CD4-positive, alpha-beta T cell treated with Interleukin-15 for 1 hour (primary cell): ENCODE measurements at places on chromosomes 4 and X.
A peak's percentile ranks its signal among the peaks of the same experiment; 100 is the strongest.

GRCh38 chrX:110944311-110944750 is 148.7 kb upstream of the CHRDL1 start:
- DNase-seq: no peak

GRCh38 chrX:153903991-153904957 is at the start of gene AVPR2:
Gene AVPR2 (plus strand): TSS chrX:153904673. CDS start chrX:153905146, 473 bp downstream.
- DNase-seq: no peak

DNA sequence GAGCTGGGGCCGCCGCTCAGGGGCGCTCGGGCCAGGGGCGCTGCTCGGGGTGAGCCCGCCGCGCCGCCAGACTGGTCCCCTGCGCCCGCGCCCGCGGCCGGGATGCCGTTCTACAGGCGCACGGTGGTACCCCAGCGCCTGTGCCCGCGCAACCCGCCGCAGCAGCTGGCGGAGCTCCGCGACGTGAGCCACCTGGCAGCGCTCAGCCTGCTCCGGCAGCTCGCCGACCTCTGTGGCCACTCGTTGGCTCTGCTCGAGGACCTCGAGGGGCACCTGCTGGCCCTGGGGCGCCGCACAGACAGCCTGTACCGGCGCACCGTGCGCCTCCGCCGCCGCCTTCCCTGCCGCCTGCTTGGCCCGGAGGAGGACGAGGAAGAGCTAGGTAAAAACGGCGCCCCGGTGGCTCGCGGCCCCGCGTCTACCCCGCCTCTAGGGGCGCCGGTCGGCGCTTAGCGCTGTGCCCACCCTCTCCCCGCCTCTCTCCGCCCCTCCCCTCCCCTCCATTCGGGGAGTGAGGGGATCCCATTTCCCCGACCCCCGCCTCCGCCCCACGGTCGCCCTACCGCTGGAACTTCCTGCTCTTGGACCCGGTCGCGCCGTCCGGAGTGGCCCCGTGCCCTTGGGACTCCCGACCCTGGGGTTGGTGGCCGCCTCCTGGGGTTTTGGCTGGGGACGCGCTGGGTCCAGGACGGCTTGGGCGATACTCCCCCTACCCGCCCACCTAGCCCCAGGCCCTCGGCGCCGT is 513 bp downstream of the NHSL2 start:
- DNase-seq: no peak

DNA sequence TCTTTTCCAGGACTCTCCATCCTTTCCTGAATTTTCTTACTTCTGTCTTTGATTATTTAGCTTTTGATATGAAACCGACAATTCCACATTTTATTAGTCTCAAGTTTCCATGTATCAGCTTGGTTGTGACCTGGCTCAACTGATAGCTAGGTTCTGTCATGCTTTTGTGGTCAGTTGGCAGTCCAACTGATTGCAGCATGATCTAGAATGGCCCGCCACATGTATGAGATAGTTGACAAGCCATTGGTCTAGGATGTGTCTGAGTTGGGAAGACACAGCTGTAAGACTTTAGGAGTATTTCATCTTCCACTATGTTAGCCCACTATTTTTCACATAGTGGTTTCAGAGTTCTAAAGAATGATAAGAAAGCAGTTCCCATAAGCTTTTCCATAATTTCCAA is 117.5 kb upstream of the GRID2 start:
- DNase-seq: no peak

DNA sequence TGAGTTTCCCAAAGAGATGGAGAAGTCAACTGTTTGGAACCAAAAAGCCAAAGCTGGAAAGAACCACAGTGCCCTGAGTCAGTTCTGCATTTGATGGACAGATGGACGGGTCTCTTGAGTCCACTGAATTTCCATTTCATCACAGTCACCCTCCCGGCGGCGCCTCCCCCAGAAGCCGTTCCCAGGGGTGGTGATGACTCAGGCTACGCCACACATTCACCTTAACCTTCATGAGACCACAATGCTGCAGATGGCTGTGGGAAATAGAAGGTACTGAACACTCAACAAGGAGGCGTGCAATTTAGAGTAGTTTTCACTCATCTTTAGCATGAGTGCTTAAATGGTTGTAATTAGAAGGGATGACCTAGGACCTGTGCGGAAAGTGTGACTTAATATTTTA is 61.3 kb downstream of the STOX2 start:
- DNase-seq: no peak

DNA sequence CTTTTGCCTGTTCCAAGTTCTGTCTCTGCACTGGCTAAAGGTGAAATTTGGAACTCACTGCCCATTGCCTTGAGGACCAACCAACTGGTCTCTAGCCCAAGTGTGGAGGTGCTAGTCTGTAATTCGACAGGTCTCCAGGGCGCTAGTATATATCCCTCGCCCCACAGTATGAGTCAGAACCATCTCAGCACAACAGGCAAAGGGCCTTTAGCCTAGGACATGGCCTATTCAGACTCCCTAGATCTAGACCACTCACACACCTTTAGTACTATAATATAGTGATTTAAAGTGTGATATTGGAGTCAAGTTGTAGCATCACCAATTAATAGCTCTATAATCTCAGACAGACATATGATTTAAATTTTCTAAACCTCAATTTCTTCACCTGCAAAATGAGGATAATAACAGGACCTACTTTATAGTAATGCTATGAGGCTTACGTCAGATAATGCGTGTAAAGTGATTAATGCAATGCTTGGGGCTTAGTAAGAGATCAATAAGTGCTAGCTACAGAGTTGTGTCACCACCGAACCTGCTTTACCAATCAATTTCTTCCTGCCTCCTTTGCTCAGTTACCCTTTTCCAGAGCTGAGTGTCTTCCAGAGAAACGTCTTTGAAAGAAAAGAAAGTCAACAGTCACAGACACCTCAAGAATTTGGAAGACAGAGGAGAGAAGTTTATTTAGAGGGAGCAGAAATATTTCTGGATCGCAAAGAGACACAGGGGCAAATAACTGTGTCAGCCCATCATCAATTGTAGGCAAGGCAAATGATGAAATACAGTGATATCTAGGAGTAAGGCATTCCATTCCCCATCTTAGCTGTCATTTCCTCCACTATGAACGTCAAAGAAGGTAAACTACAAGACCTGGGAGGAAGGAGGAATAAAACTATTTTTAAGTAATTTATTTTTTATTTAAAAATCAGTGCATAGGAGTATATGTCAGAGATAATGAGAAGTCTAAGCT is 2.3 kb downstream of the NOX1 start:
- DNase-seq: no peak

- DNase-seq: no peak
Observed at GRCh38 chr4:128560754-128561495, 248.6 kb upstream of the JADE1 start.

- DNase-seq: no peak
Observed at GRCh38 chr4:125703443-125703842, 388.7 kb downstream of the FAT4 start.

DNA sequence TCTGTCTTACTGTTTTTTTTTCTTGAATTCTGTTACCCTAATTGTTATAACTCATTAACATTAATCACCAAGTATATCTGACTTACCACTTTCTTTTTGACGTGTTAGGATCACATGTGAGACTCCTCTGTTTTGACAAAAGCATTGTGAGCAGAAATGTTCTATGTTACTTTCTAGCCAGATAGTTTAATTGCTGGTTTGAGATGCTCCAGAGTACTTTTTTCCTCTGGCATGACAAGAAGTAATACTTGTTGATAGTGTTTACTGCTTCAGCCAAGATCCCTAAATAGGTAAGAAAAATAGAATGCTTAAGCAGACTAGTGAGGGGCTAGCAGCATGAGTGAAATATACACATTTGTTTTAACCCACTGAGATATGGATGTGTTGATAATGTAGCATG is 303.9 kb upstream of the PABPC4L start:
- no peak for DNase-seq

DNA sequence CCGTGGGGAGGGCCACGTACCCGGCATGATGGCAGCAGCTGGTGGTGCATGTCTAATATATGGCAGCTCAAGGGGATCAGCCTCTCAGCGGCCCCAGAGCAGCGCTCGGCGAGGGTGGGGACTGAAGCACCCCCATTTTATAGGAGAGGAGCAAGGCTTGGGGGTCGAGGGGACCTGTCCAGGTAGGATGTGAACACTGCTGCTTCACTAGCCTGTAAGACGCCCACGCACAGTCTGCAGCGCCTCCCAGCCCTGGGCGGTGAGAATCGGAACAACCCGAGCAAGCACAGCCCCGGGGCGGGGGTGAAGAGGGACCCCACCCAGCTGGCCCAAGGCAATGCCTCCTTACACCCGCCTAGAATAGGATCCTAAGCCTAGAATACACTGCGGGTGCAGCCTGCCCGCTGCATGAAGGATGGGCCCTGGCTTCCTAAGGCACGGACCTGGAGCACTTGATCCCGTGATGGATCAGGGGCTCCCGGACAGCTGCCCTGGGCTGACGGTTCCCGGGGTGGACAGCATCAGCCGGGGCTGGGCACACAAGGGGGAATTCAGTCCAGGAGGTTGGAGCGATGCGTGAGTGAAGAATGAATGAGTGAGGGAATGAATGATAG is 17.6 kb downstream of the ADRA2C start:
- DNase-seq: no peak

DNA sequence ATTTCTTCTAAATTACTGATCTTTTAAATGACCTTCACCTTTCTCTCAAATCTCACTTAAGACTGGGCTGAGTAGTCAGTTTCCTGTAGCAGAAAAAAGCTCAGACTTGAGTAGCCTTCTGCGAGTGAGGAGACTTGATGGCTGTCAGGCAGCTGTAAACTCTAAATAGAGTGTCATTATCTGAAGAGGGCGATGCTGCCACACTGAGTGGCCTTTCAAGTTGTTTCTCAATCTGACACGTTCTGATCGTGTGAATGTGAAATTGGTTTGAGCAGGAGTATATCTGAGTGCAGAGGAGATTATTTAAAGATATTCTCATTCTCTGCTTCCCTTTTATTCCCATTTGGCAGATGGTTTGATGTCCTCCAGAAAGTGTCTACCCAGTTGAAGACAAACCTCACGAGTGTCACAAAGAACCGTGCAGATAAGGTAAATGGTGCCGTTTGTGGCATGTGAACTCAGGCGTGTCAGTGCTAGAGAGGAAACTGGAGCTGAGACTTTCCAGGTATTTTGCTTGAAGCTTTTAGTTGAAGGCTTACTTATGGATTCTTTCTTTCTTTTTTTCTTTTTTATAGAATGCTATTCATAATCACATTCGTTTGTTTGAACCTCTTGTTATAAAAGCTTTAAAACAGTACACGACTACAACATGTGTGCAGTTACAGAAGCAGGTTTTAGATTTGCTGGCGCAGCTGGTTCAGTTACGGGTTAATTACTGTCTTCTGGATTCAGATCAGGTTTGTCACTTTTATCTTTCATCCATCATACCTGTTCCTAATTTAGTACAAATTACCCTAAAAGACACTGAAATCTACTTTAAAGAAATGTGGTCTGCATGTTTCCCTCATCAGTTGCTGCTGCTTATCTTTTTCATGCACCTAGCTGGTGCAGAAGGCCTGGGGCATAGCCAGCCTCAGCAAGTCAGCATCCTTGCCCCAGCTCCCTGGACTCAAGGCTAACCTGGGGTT is 74.3 kb upstream of the MSANTD1 start:
- no peak for DNase-seq

- no peak for DNase-seq
Observed at GRCh38 chr4:37531151-37531550, 155.0 kb downstream of the RELL1 start.

DNA sequence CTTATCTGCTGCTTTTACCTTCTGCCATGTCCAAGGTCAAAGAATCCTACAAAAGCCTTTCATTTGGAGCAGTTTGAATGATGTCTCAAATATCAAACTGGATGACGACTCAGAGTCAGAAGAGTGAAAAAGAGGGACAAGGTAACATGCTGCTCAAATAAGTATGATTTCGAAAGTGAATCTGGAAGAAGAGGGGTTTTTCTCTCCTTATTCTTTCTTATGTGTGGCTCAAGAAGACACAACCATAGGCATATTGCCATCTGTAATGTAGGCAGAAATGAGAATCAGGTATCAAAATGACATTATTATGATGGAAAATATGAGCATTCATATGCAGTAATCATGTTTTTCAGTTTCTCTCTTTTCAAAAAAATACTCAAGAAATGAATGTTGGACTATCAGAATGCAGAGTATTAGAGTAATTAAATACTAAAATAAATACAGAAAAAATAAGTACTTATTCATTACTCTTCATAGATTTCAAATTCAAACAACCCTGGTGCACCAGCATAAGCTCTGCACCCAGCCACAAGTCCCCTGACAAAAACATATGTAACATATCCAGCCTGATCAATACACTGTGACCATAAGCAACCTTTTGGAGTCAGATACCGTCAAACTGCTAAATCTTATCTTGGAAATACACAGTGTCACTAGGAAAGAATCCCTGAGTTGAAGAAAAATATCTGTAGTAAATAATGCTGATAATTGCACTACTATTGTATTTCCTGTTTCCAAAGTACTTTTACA is 468.6 kb downstream of the INPP4B start:
- no peak for DNase-seq

- peak; percentile 49 for DNase-seq
Observed at GRCh38 chr4:56958111-56958517, 19.3 kb downstream of the NOA1 start.

- no peak for DNase-seq
Observed at GRCh38 chr4:156805696-156806095, 165.9 kb downstream of the PDGFC start.

DNA sequence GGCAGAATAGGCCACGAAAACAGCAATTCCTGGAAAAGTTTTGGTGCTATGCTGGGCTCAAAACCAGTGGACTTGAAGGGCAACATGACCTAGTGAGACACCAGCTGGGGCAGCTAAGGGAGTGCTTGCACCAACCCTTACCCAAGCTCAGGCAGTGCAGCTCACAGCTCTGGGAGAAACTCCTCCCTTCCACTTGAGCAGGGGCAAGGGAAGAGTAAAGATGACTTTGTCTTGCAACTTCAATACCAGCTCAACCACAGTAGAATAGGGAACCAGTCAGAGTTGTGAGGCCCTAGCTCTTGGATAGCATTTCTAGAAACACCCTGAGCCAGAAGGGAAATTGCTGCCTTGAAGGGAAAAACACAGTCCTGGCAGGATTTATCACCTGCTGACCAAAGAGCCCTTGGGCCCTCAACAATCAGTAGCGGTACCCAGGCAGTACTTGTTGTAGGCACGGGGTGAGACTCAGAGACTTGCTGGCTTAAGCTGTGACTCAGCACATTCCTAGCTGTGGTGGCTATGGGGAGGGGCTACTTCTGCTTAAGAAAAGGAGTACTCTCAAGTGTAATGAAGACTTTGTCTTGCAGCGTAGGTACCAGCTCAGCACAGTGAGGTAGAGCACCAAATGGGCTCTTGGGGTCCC is 19.7 kb upstream of the ABCG2 start:
- DNase-seq: peak; percentile 35
